Natural killer cell (primary cell): ENCODE measurements at places on chromosomes 2 and 18.

DNA sequence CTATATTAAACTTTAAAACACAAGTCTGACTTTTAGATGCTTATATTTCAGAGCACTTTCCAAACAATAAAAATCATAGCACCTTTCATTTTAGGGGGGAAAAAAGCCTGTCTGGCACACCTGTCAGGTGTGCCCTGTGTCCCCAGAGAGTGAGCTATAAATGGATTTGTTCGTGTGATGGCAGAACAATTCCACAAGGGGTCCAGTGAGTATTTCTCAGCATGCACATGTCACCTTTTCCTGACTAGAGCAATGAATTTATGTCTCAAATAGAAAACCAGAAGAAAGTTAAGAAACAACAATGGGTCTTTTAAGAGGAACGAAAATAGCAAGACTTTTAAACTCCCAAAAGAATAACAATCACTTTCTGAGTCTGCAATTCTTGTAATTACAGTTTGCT lies 55.9 kb downstream of the ACVR1C start:
- peak; percentile 40 for DNase-seq

DNA sequence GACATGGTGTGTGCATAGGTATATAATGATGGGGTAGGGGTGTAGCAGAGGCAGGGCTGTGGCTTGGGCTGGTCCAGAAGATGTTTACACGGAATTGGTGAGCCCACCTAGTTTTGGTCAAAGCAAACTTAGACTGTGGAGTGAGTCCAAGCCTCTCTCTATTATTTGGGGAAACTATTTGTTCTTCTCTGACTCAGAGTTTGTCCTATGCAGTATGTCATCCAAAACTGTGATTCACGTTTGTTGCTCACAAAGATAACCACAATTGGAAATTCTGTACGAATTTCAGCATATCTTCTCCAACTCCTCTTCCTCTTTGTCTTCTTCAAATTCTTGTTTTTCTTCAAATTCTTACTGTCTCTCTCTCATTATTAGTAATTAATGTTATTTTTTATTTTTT lies 292.9 kb downstream of the XIRP2 start:
- no peak for DNase-seq

GRCh38 chr2:100257939-100258338 lies 64.4 kb downstream of the LONRF2 start:
- DNase-seq, result no peak

DNA sequence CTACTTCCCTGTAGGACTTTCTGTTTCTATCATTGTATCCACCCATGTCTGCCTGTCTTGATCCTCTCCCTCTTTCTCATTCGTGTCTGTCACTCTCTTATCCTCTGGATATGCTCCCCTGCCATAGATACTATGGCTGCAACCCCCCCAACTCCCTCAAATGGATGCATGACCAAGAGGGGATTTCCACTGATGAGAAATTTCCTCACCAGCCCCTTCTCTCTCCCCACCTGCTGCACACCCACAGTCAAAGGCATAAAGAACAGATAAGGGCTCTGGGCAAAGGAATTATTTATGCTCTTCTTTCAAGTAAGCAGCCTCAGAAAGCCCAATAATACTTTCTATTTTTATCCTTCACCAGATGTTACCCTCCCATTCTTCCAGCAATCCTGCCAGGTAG lies 121.3 kb downstream of the FOXI3 start:
- DNase-seq, result no peak

DNA sequence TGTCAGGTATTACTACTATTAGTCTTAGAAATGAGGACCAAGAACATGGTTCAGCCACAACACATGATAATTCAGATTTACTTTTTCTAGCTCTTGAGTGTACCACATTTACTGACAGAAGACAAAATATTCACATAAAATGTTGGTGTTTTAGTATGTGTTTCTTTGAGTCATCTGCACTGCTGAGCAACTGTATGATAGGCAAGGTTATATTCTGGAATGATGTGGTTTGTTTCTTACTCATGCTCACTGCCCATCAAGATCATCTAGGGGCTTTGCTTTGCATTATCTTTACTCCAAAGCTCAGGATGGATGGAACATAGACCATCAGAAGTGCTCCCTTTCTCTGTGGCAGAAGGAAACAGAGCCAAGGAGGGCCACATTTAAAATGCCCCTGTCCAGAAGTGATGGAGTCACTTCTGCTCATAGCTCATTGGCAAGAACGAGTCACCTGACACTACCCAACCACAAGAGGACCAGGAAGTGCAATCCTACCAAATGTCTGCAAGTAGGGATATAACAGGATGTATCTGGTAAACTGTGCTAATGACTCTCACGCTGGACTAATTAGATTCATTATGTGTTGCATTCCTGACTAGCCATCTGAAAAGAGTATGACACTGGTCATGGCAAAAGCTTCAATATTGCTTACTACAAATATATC lies 81.5 kb downstream of the DIS3L2 start:
- DNase-seq, result no peak

- DNase-seq, result no peak
These were observed 349.9 kb upstream of the MEIS1 start for GRCh38 chr2:66084948-66085590.

DNA sequence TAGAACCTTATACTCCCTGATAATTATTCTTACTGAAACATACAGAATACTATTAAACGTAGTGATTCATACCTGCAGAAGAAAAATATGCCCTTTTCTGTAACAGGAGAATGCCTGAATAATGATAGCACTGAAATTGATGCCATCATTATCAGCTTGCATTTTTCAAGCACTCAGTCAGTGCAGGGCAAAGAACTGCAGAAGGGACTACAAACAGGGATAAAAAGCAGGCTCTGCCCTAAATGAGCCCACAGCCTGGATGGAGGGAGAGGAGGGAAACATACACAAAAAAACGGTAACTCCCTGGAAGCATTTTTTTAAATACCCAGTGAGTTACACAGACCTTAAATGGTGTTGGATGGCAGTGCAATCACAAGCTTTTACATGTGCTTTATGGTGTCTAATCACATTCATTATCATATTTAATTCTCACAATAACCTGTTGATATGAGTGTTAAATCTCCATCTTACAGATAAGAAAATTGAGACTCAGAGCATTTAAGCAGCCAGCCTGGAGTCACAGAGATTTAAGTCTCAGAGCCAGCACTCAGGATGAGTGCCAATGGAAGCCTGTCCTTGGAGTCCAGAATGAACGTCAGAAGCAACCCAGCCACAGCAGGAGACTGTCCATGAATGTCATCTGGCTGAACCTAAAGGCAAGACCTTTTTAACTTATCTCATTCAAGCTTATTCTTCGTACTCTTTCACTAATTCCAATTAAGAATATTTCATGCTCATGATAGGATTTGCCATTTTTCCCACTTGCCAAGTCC lies 139.3 kb upstream of the CTNNA2 start:
- DNase-seq, result no peak

DNA sequence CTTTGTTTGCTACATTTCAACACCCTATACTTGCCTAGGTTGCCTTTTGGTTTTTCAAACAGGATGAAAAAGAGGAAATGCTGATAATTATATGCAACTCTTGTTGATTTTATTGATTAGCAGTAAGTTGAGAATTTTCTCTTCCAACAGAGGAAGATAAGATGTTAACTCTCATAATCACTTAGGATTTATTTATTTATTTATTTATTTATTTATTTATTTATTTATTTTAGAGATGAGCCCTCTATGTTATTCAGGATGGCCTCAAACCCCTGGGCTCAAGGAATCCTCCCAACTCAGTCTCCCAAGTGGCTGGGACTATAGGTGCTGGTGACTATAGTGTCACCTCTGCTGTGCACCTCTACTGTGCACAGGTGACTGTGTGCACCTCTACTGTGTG lies 111.4 kb upstream of the GLS start:
- DNase-seq, result no peak

- DNase-seq, result no peak
These were observed 39.5 kb upstream of the CERS6 start for GRCh38 chr2:168416555-168416954.

GRCh38 chr18:53458268-53458667 lies 766.2 kb downstream of the MBD2 start:
- no peak for DNase-seq

DNA sequence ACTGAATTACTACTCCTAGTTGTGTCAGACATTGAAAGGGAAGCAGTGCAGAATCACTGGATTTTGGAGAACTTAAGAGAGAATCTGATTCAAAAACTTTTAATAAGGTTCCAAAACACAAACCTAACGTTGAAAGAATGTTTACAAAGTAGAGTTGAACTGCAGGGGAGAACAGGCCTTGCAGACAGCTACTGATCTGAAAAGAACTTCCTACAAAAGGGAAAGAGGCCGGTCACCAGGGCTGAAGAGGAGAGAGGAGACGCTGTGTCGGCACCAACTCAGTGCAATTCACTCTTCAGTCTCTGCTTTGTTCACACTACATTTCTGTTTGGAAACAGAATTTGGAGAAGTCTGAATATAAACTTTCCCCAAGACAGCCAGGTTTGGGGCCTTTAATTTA lies 124.0 kb downstream of the GAREM1 start:
- no peak for DNase-seq

- no peak for DNase-seq
These were observed 92.1 kb upstream of the CREB1 start for GRCh38 chr2:207437524-207438143.

- no peak for DNase-seq
These were observed 907 bp upstream of the SUCLG1 start for GRCh38 chr2:84459944-84460429.

DNA sequence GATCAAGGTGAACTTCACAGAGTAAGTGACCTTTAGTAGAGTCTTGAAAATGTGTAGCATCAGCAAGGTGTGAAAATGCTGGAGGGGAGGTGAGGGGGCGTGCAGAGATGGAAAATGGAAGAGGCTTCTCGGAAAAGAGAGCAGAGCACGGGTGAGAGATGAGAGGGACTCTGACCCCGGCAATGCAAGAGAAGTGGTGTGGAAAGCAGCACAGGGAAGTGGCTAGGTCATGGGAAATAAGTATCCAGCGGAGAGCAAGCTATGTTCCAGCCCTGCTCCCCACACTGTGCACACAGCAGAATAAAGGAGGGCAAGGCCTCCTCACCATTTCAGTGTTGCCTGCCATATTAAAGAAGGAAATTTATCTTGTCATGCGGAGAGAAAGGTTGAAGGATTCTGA lies 241.7 kb upstream of the DOK6 start:
- no peak for DNase-seq

DNA sequence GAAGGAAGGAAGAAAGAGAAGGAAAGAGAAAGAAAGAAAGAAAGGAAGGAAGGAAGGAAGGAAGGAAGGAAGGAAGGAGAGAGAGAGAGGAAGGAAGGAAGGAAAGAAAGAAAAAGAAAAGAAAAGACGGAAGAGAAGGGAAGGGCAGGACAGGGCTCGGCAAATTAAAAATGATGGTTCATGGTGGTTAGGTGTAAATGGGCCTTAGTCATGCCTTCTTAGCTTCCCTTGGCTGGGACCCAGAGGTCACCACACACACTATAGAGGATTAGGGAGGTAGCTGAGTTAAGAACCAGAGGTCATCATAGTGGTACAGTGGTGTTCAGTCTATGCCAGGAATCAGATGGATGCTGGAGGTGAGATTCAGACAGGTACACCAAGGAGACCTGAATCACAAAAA lies 9.3 kb upstream of the ATL2 start:
- DNase-seq, result no peak

DNA sequence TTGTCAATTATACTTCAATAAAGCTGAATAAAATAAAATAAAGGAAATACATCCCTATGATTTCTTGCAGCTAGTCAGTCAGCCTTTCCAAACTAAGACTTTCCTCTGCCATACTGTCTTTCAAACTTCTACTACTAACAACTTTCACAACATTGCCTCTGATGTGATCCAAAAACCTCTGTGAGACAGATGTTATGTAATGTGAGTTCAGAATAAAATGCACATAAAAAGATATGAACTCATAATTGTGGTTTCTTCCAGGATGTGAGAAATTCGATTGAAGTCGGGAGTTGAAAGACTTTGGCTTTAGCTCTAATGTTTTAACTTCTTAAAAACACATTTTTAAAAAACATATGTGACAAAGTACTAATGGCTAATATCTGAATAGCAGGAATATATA lies 98.7 kb downstream of the PIGN start:
- peak; percentile 55 for DNase-seq

DNA sequence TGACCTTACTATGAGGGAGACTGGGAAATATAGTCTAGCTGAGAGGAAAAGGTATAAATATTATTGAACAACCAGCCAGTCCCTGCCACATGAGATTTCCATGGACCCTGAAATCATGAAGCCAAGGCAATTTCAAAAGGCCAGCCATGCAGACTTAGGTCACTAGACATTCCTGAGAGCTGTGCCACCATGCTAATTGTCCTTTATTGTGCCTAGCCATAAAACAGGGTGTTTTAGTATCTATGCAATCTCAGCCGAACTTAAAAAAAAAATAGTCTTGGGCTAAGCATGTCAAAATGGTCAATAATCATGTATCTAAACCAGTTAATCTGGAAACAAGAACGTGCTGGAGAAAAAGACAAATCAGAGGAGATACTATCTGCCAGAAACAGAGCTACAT lies 269.5 kb downstream of the LNPK start:
- DNase-seq, result no peak

DNA sequence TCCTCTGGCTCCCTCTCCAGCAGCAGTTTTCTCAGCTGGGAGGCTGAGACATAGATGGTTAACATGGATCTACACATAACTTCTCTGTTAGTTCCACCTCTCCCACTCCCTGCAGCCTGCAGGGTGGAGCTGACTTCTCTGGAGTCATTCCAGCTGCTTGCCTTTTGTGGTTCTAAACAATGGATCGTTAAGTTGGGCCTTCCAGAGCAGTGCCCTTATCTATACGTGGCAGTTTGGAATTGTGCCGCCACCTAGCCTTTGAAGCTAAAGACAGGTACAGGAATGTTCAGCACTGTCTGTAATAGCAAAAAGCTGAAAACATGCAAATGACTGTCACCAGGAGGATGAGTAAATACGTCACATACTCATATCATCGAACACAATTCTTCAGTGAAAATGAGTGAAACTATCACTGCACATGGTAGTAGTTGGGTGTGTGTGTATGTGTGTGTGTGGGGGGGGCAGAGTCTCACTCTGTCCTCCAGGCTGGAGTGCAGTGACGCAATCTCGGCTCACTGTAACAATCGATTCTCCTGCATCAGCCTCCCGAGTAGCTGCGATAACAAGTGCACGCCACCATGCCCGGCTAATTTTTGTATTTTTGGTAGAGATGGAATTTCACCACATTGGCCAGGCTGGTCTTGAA lies 50.3 kb downstream of the SH2D6 start:
- DNase-seq, result no peak

GRCh38 chr2:11658208-11659114 lies 11.5 kb downstream of the NTSR2 start:
- no peak for DNase-seq
